Right renal pelvis (tissue), 4 donors: ENCODE measurements at places on chromosomes 16 and 17.

GRCh38 chr16:57628008-57628781, at the start of gene ADGRG1:
TSS of gene ADGRG1 (plus strand) at chr16:57628630. CDS start at chr16:57650288, 21,658 bp downstream.
- no peak for DNase-seq

- no peak for DNase-seq
Measured at GRCh38 chr17:75474736-75475135, 18.3 kb downstream of the TMEM94 start.

- DNase-seq: no peak
Measured at GRCh38 chr16:62870554-62870953, 834.3 kb upstream of the CDH8 start.

- DNase-seq: no peak
Measured at GRCh38 chr17:72523491-72523890, 402.7 kb downstream of the SOX9 start.
